ENCODE measurements at places on chromosomes 6 and 20. TPM values are rescaled to one million over a fixed set of nuclear protein-coding genes. Genes with fewer than 3 reads are reported as not detected.

KIF6 gene
- total RNA-seq, result 0.32 TPM

MAPK13 gene
- total RNA-seq, result 5.7 TPM

HLA-DQB2 gene
- total RNA-seq, result not detected

ADGRF5 gene
- 3.2 TPM for total RNA-seq

LY6G5B gene
- 2.1 TPM for total RNA-seq

SAMD10 gene
- total RNA-seq, result 4.0 TPM

RIPOR2 gene
- 1.8 TPM for total RNA-seq

SSTR4 gene
- not detected for total RNA-seq

TEAD3 gene
- 33.4 TPM for total RNA-seq

CBLN4 gene
- total RNA-seq, result not detected

NRSN1 gene
- not detected for total RNA-seq

PRL gene
- total RNA-seq, result not detected

SLC32A1 gene
- total RNA-seq, result not detected

TPX2 gene
- 35.1 TPM for total RNA-seq

RBM24 gene
- total RNA-seq, result 6.1 TPM

HLA-DRA gene
- total RNA-seq, result not detected

RAET1L gene
- not detected for total RNA-seq

FABP7 gene
- total RNA-seq, result 0.16 TPM

DEF6 gene
- total RNA-seq, result 2.5 TPM

RRAGD gene
- total RNA-seq, result 0.16 TPM

SLC17A1 gene
- total RNA-seq, result not detected

TRIM31 gene
- total RNA-seq, result not detected

PNLDC1 gene
- not detected for total RNA-seq

PSORS1C2 gene
- not detected for total RNA-seq

TRAM2 gene
- total RNA-seq, result 38.9 TPM

RSPO4 gene
- total RNA-seq, result not detected

SLCO4A1 gene
- not detected for total RNA-seq

E2F1 gene
- 3.9 TPM for total RNA-seq

PTK6 gene
- not detected for total RNA-seq

SLC52A3 gene
- total RNA-seq, result not detected

ARFGEF3 gene
- 0.08 TPM for total RNA-seq

HCRTR2 gene
- total RNA-seq, result not detected

FOXS1 gene
- 1.7 TPM for total RNA-seq

FGD2 gene
- total RNA-seq, result not detected

TDRD6 gene
- 0.16 TPM for total RNA-seq

MACROD2 gene
- total RNA-seq, result 0.96 TPM

C4A gene
- total RNA-seq, result 0.52 TPM

TBXT gene
- not detected for total RNA-seq

DSTN gene
- 465 TPM for total RNA-seq

CFAP206 gene
- total RNA-seq, result 0.39 TPM

OPRL1 gene
- total RNA-seq, result 1.2 TPM

WFDC5 gene
- total RNA-seq, result not detected

CD24 gene
- total RNA-seq, result 6.5 TPM

MOXD1 gene
- total RNA-seq, result 16.0 TPM

ULBP1 gene
- 0.88 TPM for total RNA-seq

SLC44A4 gene
- total RNA-seq, result not detected

ZNF831 gene
- total RNA-seq, result not detected

LGSN gene
- not detected for total RNA-seq

GID8 gene
- 21.1 TPM for total RNA-seq

SAMD3 gene
- not detected for total RNA-seq

CTCFL gene
- total RNA-seq, result not detected

PPIL6 gene
- 1.6 TPM for total RNA-seq

GPR63 gene
- total RNA-seq, result 0.64 TPM

REM1 gene
- total RNA-seq, result not detected

JARID2 gene
- 13.3 TPM for total RNA-seq
